ENCODE measurements at places on chromosomes 1 and 21.

DNA sequence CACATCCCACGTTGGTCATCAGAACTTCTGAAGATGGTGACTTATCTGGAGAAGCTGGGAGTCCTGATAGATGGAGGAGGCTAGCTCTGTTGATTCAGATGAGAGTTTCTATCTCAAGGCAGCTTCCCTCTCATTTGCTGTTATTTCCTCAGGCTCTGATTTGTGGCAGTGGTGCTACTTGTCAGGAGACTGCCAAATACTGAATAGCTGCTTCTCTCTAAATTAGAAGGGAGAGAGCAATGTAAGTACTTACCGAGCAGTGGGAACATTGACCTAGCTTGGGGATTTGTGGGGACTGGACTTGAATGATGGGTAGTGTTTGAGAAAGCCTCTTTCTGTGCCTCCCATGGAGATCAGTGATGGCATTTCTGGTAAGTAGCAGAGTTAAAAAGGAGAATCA is at the start of gene OR10K1:
OR10K1 (plus strand) TSS at position 301 of the 400 bp plus-strand sequence. CDS start 3,728 bp downstream, outside the sequence.
- DNase-seq, result no peak

DNA sequence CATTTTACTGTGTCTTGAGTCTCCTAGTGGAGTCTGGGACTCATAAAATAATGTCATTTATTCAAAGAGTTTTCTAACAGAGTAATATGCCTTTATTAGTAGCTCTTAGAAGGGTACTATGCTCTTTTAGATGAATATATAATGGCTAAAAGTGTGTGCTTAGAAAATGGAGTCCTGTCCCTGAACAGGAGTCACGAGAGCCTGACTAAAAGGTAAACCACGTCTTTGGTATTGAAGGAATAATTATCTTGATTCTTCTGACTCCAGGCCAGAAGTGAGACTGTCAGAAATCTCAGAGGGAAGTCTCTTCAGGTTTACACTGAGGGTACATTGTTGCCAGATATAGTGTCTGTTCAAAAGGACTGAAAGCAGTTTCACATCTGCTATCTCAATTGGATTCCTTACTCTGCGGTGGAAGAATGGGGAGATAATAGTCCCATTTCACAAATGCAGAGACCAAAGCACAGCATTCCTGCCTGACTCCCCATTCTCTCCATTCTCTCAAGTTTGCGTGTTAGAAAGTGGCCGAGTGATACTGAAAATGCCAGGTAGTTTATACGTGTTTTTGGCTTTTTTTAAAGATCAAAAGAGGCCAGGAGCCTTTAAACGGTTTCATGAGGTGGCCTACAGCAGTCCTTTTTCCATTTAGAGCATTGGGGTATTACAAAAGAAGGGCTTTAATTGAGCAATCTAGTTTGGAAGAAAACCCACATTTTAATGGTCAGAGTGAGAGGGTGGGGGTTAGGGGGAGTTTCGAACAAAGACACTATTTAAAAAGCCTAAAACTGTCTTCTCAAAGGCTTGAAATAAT is 176.6 kb downstream of the VPS13D start:
- peak; percentile 33 for DNase-seq

DNA sequence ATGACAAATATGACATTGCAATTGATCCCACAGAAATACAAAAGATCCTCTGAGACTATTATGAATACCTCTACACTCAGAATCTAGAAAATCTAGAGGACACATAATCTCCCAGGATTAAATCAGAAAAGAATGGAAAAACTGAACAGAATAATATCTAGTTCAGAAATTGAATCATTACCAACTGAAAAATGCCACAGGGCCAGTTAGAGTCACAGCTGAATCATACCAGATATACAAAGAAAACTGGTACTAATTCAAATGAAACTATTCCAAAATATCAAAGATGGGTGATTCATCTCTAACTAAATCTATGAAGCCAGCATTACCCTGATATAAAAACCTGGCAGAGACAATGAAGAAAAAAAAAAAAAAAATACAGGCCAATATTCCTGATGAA is 149.3 kb downstream of the BRINP3 start:
- no peak for DNase-seq

- no peak for DNase-seq
These were observed 3.2 kb downstream of the RHBG start for GRCh38 chr1:156372265-156372586.

GRCh38 chr1:91814448-91814847 is 71.5 kb downstream of the TGFBR3 start:
- no peak for DNase-seq

DNA sequence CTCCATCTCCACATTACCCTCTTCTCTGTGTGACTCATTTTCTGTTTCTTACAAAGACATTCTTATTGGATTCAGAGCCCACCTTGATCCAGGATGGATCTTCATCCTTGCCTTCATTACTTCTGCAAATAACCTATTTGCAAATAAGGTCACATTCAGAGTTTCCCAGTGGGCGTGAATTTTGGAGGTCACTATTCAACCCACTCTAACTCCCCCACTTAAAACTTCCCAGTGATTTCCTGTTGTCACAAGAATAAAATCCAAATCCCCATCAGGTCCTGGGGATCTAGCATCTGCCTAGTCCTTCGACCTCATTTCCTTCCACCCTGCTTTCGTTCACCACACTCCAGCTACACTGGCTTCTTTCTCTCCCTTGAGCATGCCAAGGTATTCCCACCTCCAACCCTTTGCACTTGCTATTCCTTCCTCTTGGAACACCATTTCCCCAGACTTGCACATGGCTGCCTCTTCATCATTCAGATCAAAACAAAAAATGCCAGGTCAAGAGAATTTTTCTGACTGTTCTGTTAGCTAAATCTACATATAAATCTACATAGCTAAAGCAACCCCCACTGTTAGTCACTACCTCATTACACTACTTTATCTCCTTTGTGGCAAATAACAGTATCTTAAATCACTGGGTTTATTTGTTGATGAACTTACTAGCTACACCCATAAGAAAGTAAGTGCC is 187.2 kb downstream of the TOMM20 start:
- DNase-seq, result no peak

- no peak for DNase-seq
These were observed 808 bp downstream of the C1orf116 start for GRCh38 chr1:207031632-207032264.

- DNase-seq, result no peak
These were observed 102.9 kb upstream of the SMYD2 start for GRCh38 chr1:214178102-214178501.

- no peak for DNase-seq
These were observed 58.2 kb upstream of the FOXD3 start for GRCh38 chr1:63264161-63264560.

DNA sequence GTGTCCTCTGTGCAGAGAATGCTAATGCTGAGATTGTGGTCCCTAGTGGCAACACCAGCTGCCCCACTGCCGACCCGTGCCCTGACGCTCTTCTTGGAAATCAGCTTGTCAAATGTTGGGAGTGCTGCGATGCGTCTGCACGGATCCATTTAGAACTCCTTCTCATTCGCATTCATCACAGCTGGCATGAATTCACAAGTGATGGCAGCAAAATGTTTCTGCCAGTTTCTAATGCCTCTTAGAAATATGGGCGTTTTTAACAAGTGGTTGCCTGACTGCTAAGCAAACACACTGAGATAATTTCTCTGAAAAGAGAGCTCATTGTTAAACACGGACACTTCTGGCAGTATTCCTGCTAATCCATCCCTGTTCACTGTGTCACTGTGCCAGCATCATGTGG is 131.9 kb upstream of the KCNJ6 start:
- peak; percentile 3 for DNase-seq

GRCh38 chr1:59833991-59834390 is 19.2 kb downstream of the HOOK1 start:
- DNase-seq, result no peak

DNA sequence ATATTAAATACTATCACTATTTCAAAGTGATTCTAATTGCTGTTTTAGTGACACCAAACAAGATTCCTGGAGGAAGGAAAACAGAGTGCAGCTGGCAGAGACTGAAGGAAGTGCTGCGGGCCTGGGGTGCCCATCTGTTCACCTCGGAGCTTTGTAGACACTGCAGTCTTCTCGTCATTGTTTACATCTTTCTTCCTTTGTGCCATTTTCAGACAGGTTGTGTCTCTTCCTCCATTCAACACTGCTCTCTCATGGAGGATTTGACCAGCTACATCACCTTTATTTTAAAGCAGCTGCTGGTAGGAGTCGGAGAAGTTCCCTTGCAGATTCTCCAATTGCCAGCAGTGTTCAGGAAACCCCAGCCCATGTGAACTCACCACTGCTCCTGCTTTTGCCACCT is 37.3 kb downstream of the ABCA4 start:
- no peak for DNase-seq

Data from midbrain (tissue), 1 donor.